ENCODE measurements at places on chromosomes 2 and 18. TPM values are rescaled to one million over a fixed set of nuclear protein-coding genes. Genes with fewer than 3 reads are reported as not detected.

C2orf78 gene
- total RNA-seq, result not detected

PIEZO2 gene
- total RNA-seq, result not detected

ABHD3 gene
- 14.1 TPM for total RNA-seq

CENPA gene
- total RNA-seq, result 12.4 TPM
